ENCODE measurements at places on chromosomes 16 and 17. TPM values are rescaled to one million over a fixed set of nuclear protein-coding genes. Genes with fewer than 3 reads are reported as not detected.
A peak's percentile ranks its signal among the peaks of the same experiment; 100 is the strongest.

DNA sequence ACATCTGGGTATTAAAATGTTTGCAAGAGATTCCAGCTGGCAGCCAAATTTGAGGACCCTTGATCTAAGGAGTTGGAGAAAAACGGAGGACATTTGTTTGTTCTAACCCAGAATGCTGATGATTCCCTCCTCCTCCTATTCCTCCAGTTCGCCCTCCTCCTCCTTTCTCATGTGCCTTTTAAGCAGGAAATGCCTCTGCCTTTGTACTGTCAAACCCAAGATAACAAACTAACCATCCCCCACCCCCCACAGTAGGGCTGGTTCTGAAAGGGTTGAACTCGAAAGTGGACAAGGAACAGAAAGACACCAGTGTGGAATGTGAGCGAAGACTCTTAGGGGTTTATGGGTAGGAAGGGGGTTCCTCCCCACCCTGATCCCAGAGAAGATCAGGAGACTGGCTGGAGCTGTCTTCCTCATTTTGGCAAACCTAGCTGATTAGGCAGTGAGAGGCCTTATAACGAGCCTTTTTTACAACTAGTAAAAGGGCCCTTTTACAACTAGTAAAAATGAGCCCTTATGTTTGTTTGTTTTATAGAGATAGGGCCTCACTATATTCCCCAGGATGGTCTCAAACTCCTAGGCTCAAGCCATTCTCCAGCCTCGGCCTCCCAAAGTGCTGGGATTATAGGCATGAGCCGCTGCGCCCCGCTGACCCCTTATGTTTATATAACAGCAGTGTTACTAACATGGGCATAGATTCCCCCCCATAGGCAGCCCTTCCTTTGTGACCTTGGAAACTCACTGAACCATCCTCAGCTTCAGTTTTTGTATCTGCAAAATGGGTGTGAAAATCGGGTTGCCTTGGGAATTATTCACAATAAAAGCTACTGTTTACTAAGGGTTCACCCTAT, 975 bp downstream of the CHD9 start:
- DNase-seq: peak; percentile 46

- peak; percentile 77 for DNase-seq
Observed at GRCh38 chr16:30839523-30840227, 52.7 kb upstream of the ZNF629 start.

DNA sequence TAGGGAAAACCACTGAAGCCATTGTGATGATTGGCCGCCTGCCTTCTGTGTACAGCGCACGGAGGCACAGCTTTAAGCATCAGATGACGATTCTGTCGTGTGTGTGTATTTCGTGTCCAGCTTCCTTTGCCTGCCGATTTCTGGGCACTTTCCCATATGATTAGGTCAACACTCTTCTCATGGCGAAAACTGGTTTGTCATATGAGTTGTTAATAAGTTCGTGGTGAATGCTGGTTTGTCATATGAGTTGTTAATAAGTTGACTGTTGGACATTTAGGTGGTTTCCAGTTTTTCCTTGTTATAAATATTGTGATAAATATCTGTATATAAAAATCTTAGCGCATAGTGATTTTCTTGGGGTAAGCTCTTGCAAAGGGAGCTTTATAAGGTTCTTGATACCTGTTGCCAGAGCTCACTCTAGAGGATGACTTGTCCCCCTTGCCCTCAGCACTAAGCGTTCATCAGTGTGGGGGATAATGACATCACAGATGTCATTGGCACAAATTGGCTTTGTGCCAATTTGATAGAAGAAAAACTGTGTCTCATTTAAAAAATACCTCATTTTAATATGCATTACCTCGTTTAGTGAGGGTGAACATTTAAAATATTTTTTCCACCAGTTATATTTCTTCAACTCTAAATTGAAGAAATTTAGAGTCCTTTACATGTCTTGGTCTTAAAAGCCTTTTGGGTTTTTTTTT, 40.0 kb downstream of the PGS1 start:
- no peak for DNase-seq

- DNase-seq: peak; percentile 54
Observed at GRCh38 chr16:89721546-89722391, 432 bp downstream of the ZNF276 start.

DNA sequence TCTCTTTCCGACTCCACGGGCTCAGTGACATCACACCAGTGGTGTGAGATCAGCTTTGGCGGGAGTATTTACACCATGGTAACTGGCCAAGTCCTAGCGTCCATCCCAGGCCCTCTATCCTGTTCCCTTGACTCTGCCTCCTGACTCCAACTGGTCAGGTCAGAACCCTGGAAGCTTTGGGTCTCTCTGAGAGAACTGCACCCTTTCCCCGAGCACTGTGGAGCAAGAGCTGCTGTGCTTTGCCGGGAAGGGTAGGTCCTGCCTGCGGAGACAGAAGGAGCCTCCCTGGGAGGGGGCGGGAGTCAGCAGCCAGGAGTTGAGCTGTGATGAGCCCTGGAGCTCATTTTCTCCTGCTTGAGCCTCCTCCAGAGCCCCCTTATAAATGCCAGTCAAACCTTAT, 212.1 kb upstream of the TNRC6C start:
- DNase-seq: no peak

DNA sequence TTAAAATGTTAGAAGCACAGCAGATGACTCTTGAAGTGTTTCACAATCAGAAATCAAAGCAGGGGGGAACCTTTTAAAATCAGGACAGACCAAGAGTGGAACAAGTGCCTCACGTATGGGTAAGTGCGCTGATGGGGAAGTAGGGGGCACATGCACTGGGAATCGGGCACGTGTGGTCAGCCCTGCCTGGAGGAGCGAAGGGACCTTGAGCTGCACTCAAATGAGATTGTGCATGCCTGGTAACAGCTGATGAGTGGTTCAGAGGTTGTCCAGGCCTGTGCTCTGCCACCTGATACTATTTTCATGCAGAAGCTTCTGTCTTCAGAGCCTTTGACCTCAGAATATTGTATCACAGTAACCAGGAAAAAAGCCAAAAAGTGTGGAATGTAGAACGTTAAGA, 13.7 kb upstream of the XYLT2 start:
- no peak for DNase-seq

DNA sequence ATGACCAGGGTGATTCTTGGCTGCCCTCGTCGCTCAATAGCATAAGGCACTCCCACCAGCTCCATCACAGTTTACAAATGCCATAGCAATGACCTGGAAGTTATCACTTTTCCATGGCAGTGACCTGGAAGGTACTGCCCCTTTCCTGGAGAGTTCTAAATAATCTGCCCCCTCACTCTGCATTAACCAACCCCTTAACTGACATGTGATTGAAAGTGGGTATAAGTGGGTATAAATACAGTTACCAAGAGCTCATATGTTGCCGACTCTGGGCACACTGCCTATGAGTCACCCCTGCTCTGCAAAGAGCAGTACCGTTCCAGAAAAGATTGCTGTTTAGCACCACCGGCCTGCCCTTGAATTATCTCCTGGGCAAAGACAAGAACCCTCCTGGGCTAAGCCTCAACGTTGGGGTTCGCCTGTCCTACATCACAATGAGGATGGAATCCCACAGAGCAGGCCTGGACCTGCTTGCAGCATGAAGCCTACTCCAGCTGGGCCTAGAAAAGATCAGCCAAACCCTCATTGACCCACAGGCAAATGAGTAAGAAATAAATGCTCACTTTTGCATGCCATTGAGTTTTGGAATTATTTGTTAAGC, 95.2 kb upstream of the SEC14L1 start:
- DNase-seq: no peak

GRCh38 chr16:73150786-73151185, 102.9 kb upstream of the ZFHX3 start:
- DNase-seq: no peak

DNA sequence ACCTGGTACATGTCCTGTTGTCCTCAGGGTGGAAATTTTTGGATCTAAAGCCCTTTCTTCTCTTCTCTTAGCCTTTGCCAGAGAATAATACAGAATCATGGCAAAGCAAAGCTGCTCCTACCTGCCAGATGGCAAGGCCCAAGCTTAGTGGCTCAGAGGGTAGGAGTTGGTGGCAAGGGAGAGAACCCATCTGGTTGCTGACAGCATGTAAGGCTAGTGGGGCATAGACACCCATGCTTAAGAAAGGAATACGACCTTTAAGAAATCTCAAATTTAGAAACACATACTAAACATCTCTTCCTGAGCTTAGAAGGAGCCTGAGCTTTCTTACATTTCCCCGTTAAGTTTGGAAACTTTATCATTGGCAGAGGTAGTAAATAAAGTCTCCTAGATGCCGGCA, 395.0 kb upstream of the SOX9 start:
- DNase-seq: no peak

GRCh38 chr16:84959045-84959576, 52.2 kb downstream of the ZDHHC7 start:
- DNase-seq: no peak

GRCh38 chr16:29860218-29860617, 2.8 kb downstream of the CDIPT start:
- no peak for DNase-seq

GRCh38 chr16:11603331-11603750, 16.6 kb upstream of the LITAF start:
- DNase-seq: no peak

Gene OR1A1
- not detected for total RNA-seq

- no peak for DNase-seq
Observed at GRCh38 chr17:2871205-2871604, 75.0 kb downstream of the RAP1GAP2 start.

Gene SOX15
- 3.1 TPM for total RNA-seq

Gene TRIM65
- 24.0 TPM for total RNA-seq

DNA sequence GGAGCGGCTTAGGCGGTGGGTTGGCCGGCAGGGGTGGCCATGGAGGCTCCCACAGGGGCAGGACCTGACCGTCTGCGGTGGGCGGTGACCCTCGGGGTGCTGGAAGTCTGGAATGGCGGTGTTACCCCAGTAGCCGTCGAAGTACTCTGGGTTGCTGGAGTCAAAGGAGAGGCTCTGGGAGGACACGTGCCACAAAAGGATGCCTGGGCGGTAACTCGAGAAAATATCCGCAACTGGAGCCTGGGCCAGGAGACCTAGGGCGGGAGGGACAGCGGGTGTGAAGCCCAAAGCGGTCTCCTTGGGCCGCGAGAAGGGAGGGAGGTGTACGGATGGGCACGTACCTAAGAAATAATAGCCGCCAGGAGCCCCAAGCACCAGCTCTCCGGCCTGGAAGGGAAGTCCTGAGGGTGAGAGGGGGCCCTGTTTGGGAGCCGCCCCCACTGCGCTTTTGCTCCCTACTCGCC, 4.6 kb downstream of the ITGA2B start:
- no peak for DNase-seq

- no peak for DNase-seq
Observed at GRCh38 chr17:80987941-80988461, 3.6 kb upstream of the CHMP6 start.

- DNase-seq: peak; percentile 67
Observed at GRCh38 chr16:74760007-74760767, 14.4 kb downstream of the FA2H start.

DNA sequence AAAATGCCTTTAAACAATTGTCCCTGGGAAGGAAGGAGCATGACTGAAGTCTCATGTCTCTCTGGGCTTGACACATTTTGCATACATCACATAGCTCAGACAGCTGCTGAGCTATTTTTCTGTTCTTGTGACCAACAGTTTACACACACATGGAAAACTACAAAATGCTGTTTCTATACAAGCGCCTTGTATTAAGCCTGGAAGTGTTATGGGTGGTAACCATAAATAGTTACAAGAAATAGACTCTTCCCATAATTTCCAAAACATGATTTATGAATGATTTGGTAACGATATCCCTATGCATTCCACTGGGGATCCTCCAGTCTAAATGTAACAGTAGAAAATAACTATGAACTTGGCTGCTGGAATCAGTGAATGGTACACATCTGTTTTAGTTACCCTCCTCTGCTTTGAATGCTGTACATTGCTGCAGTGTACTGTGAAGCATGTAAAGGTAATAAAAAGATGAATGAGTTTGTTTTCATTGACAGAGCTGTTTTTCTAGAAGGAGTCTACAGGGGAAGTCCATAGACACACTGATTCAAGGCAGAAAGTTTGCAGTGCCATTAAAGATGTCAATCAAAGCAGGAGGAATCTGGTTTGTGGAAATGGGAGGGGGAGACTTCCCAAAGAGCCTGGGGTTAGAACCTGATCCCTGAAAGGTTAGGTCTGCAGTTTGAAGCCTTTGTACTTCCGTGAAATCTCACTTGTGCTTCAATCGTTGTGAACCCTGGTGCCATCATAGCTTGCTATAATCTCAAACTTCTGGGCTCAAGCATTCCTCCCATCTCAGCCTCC, 5.0 kb downstream of the ACSF2 start:
- DNase-seq: no peak

DNA sequence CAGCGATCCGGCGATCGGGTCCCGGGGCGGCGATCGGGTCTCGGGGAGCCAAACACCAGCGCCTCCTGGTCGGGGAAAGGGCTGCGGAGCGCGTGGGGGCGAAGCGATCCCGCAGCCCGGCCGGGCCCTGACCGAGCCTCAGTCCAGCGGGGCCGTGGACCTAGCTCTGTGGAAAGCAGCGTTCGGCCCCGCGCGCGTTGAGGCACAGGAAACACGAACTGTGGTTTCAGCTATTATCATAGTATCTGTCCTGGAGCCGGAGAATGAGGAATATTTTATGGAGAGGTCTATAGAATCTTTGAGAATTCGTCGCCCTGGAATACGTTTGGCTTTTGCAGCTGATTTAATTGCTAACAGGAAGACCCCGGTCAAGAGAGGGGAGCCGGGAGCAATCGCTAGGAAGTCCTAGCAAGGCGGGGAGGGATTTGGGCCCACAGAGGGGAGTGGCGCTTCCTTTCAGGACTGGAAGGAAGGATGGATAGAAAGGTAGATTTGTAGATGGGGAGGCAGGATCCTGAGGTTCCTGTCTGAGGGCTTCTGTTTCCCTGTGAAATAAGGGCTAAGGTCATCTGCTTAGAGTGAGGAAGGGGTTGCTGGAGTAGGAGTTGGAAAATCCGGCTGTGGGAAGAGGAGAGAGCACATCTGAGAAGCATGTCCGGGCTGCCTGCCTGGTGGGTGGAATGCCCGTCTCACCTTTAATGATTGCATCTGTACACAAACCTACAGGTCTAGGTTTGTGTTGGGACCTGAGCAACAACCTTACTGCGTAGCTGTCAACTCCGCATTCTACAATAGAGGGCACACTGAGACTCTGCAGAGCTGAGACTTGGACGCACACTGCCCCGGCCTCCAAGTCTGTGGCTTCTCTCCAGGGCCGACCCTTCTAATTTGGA, 770 bp downstream of the CCNF start:
- no peak for DNase-seq

Gene CYBA
- total RNA-seq: 271 TPM

Gene PRAC2
- total RNA-seq: not detected

- DNase-seq: no peak
Observed at GRCh38 chr17:48735062-48735351, 6.5 kb upstream of the HOXB13 start.

Gene HSD17B2
- 114 TPM for total RNA-seq

DNA sequence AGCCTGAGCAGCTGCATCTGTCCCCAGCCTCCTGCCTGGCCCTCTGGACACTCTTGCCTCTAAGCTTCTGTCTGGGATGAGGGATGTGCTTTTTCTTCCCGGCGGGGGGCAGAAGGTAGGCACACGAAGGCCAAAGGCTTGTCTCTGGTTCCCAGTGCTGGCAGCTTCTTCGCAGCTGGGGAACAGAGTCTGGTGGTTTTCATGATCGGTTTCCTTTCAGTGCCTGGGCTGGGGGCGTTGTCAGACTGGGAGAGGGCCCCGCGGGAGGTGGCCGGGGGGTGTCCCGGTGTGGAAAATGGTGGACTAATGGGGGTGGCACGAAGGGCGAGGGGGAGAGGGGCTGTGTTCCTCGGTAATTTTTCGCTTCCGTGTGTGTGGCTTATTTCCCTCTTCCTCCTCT, 988 bp downstream of the RAP1GAP2 start:
- no peak for DNase-seq

Gene C17orf113
- total RNA-seq: 1.6 TPM

GRCh38 chr16:75909746-75910145, 183.5 kb upstream of the CPHXL start:
- no peak for DNase-seq

- DNase-seq: no peak
Observed at GRCh38 chr16:49273771-49274170, 7.9 kb downstream of the CBLN1 start.

All from mucosa of gallbladder (tissue), 1 donor.